Non-pigmented ciliary epithelial cell (primary cell): ENCODE measurements at places on chromosomes 3 and 15.

- no peak for DNase-seq
Observed at GRCh38 chr3:172100482-172100881, 61.1 kb downstream of the FNDC3B start.

DNA sequence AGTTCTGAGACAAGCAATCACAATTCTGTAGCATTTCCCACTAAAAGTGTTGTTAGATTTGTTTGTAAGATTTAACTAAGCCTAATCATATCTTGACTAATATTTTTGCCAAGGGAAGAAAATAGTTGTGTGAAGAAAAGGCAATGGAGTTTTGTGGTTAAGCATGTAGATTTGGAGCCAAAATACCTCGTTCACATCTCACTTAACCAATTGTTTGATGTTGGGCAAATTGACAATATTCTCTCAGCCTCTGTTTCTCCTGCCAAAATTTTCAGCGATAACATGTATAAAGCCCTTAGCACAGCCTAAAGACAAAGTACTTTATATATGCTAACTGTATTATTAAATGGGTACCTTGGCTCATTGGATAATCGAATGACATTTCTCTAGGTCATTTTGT lies 20.5 kb upstream of the CDIN1 start:
- no peak for DNase-seq

DNA sequence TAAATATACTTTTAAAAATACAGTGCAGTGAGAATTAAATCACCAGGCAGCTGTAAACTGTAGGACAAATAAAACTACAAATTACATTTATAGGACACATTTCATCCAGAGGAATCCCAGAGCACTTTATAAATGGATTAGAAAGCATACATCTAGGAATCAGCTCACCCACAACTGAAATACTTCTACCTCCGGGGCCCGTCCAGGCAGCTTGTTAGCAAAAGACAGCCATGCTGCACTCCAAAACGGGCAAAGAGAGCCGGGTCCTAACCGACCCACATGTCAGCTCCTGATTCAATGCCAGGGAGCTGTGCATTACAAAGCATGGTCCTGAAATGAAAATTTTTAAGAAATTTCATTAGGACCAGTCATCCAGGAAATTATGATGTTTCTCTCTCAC lies 234.1 kb downstream of the CBLB start:
- no peak for DNase-seq

GRCh38 chr15:35691891-35692867 lies 146.2 kb upstream of the DPH6 start:
- DNase-seq = no peak

DNA sequence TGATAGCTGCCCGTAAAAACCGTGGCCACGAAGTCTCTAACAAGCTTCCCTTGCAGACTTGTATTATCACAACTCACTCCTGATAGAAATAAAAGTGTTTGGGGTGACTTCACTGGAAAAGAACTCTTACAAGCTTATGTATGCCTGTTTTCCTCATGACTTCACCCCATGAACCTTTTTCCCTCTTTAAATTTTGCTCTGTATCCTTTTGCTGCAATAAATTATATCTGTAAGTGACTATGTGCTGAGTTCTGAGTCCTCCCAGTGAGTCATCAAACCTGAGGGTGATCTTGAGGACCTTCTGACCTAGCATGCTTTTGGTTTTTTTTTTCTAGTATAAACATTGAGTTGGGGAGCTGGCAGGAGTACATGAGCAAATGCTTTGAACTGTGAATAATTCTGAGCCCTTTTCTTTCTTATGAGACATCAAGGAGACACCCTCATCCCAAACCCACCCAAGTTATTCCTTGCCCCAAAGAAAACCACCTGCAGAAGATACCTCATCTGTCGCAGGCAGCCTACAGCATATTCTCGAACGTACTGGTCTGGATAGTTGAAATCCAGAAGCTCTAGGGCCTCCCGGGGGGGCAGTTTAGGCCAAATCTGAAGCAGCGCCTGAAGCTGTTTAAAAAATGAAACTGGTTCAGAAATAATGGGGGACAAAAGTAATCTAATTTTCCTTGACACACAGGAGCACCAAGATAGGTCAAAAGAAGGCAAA lies 85.9 kb downstream of the FAIM start:
- DNase-seq = peak; percentile 95

DNA sequence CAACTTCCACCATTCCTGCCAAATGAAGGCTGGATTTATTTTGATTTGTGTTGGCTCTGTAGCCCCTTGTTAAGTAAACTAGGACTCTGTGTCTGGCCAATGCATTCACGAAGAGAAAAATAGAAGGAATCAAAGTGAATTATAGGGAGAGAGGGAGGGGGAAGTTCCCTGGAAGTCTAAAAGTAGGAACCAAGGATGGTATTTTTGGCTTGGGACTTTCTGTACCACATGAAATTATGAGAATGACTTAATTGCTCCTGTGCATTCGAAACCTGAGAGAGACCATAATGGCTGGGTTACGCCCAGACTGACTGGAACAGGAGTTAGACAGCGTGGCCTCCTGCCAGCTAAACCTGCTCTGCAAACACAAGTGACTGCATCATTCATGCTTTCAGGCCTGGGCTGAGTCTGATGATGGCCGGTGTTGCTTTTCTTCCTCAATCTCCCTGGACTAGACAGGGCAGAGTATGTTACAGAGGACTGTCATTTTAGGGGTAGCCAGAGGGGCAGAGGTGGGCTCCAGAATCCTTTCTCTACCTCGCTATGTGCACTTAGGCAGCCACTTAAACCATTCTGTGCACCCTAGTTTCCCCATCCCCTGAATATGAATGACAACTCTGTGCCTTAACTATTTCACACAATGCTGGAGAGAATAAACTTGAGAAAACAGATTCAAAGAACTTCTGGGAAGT lies 58.9 kb downstream of the MYO1E start:
- DNase-seq = no peak

- DNase-seq = no peak
Observed at GRCh38 chr3:175898194-175898593, 1039.1 kb downstream of the NAALADL2 start.

- DNase-seq = no peak
Observed at GRCh38 chr3:14540821-14541385, 761 bp upstream of the GRIP2 start.

DNA sequence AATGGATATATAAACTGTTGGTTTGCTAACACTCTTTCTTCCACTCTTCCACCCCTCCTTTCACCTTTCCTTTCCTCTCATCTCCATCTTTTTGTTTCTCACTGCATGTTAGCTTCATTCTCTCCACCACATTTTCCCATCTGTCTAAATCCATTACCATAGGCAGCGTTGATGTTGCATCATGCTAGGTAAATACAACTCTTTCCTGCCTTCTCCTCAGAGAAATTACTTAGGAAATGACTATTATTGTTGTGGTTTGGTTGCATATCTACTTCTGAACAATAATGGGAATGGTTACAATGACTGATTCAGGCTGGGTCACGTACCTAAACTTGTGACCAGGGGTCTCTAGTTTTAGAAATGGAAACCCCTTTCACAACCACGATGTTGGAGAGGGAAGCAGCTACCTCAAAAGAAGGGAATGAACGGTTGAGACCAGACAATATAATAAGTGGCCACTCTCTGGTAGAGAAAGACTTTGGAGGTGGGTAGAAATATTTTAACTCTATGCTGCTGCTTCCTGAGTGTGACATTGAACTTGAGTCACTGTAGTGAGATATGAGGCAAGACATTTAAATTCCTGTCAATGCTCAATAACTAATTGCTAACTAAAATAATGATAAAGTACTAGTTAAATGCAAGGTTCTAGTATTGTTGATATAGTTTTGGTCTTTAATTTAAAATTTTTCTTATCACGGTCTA lies 314.1 kb upstream of the TGFBR2 start:
- DNase-seq = no peak

DNA sequence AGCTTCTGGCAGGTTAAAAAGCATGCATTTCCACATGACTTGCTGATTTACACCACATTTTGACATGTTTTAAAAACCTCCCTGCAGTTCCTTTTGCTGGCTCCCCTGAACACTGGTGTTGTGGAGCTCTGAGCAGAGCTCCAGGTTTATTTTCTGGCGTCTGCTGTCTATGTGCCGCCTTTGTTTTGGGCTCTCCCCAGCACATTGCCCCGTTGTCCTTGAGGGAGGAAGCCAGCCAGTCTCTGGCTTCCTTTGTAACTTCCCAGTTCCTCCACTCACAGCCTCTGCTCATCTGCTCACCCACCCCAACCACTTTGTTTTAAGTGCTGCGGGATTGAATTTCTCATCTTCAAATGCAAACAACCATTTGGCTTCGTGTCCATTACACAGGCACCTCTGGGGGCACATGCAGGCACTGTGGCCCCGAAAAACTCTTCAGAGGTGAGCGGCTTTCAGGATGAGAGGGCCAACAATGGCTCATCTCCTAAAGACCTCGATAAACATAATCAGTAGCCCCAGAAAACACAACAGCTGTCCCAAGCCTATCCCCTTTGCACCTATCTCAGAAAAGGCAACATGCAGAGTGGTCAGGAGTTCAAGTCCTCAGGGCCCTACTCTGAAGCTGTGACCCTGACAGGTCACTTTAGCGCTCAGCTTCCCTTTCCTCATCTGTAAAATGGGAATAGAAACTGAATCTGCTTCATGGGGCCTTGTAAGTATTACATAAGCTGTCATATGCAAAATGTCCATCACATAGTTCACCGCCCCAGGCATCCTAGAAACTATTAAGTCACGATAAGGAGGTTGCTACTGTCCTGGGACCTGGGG lies 1.3 kb upstream of the MEF2A start:
- no peak for DNase-seq

DNA sequence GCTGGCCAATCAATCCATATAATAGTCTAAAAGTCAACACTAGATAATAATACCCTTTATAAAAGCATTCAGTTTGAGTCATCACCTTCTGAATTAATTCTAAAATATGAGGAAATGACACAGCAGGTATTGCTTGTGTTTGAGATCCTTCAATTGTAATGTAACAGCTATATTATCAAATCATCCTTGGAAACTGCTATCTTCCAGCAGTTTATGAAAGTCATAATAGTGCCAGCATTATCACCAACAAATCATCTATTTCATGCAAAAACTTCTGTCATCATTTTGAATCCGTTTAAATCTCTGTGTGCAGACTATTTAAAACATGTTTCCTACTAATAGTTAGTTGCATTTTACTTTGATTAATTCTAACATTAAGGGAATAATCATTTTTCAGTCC lies 468.7 kb downstream of the CADM2 start:
- DNase-seq = no peak

- peak; percentile 95 for DNase-seq
Observed at GRCh38 chr3:63976161-63976871, 47.0 kb downstream of the PSMD6 start.

DNA sequence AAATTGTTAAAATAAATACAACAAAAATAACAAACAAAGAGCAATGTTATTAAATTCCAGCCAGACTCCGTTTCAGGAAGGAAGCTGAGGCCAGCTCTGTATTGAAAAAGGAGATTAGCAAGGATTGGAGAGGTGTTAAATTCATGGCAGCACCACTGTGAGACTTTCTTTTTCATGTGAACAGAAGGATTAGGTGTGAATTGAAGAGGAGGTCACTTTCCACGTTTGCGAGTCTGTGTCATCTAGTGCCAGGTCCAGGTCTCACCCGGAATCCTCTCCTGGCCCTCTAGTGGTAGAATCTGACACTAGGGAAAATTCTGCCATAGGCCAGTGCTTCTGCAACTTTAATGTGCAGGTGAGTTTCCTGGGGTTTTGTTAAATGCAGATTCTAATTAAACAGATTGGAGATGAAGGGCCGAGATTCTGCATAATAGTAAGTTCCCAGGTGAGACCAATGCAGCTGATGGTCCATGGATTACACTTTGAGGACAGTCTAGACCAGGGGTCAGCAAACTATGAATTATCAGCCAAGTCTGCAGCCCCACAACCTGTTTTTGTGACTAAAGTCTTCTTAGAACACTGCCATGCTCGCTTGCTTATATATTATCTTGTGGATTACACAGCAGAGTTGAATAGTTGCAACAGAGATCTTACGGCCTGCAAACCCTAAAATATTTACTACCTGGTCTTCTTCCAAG lies 9.2 kb upstream of the SLC6A1 start:
- DNase-seq = peak; percentile 11

DNA sequence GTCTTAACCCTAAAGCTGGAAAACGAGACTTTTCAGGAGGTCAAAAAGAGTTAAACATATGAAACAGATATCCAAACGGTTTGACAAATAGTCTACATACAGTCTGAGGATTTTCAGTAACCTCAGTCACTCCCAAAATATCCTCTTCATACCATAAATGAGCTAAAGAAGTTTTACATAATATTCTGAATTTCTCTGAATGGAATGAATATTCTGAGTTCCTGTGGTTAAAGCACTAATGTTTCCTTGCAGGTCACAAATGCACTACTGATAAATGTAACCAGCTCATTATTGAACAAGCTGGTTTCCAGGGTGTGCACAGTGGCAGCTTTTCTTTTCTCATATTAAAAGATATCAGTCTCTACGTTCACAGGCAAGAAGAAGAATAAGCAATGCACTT lies 137.4 kb upstream of the POU1F1 start:
- no peak for DNase-seq

DNA sequence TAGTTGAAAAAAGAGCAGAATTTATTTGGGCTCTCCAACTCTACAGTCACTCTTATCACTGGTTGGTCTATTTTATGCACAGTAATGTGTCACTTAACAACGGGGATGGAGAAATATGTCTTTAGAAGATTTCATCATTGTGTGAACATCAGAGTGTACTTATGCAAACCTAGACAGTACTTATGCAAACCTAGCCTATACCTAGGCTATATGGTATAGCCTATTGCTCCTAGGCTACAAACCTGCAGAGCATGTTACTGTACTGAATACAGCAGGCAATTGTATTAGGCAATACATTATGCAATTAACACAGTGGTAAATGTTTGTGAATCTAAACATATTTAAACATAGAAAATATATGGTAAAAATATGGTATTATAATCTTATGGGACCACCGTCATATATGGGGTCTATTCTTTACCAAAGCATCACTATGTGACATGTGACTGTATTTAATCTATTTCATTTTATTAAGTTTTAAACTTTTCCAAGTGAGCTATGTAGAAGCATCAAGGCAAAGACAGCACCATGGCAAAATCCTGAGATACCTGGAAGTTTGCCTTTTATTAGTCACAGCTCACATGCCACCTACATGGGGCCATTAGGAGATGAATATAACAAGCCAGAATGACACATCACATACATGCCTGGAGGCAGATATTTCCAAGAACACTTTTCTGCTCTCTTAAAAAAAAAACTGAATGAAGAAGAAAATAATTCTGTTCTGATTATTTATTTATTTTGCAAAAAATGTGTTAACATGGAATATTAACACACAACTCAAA lies 537.4 kb downstream of the TUSC7 start:
- DNase-seq = no peak

- no peak for DNase-seq
Observed at GRCh38 chr3:99084826-99085225, 183.3 kb upstream of the DCBLD2 start.

DNA sequence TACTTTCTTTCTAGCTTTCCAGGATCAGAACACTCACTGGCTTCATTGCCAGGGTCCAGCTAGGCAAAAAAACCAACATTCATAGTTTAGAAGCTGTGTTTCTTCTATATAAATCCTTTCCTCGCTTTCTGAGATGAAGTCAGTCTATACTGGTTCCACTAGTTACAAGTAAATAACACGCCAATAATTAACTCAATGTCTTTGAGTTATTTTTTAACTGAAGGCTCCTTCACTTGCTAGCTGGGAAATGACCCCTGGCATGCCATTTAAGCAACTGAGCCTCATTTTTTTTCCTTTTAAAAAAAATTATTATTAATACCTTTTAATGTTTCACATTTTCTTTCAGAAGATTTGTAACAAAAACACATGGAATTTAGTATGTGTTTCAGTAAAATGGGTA lies 2.1 kb upstream of the CCDC174 start:
- no peak for DNase-seq

GRCh38 chr3:195403841-195404408 lies 38.9 kb downstream of the ACAP2 start:
- DNase-seq = peak; percentile 14
